Activated T-cell treated with anti-CD3 and anti-CD28 coated beads for 48 hours (primary cell): ENCODE measurements at places on chromosomes 16 and 17.
A peak's percentile ranks its signal among the peaks of the same experiment; 100 is the strongest.

- DNase-seq, result no peak
Observed at GRCh38 chr16:81578076-81578475, 133.5 kb downstream of the CMIP start.

DNA sequence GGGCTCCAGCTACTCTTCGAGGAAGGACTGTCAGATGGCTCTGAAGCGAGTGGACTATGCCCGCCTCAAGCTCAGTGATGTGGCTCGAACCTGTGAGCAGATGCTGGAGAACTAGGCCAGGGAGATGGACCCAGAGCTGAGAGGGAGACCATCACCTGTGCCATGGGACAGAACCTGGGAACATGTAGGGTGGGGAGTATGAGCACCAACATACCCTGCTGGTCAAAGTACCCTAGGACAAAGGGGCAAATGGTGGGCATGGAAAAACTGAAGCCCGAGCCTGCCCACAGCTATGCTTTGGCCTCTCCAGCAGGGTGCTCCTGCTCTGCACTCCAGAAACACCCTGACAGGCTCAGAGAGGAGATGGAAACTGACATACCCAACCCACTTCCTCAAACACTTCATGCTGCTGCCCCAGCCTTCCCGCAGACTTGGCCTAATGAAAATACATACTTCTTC is 1.9 kb downstream of the MED11 start:
- no peak for DNase-seq

GRCh38 chr16:6835941-6836340 is 496.7 kb upstream of the RBFOX1 start:
- DNase-seq, result no peak

DNA sequence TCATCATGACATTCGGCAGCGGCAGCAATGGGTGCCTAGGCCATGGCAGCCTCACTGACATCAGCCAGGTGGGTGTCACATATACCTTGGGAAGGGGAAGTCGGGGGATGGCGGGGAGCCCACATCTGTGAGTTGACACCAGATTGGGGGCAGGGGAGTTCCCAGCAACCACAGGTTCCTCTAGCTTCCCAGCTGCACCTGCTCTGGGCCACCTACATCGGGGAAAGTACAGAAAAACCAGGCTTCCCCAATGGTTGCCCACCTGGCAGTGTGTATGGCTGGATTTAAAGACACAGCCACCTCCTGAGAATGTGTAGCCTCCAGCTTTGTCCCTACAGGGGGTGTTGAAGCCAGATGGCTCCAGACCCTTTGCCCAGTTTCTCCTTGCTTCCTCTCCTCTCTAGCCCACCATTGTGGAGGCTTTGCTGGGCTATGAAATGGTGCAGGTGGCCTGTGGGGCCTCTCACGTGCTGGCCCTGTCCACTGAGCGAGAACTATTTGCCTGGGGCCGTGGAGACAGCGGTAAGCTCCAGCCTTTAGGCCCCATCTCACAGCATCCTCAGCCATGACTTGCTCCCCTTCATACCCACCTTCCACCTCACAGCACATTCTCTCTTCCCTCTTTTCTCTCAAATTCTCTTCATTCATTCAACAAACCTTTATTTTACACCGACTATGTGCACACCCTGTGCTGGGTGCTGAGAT is 5.0 kb upstream of the TRAF4 start:
- no peak for DNase-seq

DNA sequence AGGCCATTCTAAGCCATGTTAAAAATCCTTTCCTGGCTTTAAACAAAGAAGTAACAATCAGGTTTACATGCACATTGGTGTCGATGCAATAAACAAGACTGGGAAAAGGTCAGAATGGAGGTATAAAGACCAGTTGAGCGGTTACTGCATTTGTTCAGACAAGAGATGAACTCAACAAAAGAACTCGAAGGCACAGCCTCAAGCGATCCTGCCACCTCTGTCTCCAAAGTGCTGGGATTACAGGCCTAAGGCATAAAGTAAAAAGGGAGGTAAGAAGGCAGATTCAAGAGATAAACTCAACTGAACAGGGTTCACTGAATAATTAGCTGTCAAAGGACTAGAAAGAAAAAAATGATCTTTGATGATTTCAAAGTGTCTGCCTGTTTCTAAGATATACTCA is 39.4 kb downstream of the USP32 start:
- DNase-seq, result no peak

GRCh38 chr17:13851889-13852288 is 217.4 kb upstream of the COX10 start:
- no peak for DNase-seq

DNA sequence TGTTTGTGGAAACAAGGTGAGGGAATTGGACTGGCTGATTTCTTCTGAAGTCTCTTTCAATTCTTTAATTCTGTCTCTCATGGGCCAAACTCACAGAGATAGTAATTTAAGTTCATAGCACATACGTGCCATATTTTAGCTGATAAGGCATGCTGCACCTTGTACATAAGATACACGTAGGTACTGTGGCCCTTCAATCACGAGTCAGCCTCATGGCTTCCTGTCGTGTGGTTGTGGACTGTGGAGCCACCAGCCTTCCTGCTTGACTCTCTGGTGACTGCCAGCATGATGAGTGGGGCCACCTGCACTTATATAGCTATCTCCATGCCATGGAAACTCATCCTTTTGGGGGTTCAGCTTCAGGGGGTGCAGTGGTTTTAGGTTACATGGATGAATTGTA is 25.1 kb downstream of the KSR1 start:
- no peak for DNase-seq

- no peak for DNase-seq
Observed at GRCh38 chr16:69691980-69692911, 34.1 kb downstream of the NQO1 start.

DNA sequence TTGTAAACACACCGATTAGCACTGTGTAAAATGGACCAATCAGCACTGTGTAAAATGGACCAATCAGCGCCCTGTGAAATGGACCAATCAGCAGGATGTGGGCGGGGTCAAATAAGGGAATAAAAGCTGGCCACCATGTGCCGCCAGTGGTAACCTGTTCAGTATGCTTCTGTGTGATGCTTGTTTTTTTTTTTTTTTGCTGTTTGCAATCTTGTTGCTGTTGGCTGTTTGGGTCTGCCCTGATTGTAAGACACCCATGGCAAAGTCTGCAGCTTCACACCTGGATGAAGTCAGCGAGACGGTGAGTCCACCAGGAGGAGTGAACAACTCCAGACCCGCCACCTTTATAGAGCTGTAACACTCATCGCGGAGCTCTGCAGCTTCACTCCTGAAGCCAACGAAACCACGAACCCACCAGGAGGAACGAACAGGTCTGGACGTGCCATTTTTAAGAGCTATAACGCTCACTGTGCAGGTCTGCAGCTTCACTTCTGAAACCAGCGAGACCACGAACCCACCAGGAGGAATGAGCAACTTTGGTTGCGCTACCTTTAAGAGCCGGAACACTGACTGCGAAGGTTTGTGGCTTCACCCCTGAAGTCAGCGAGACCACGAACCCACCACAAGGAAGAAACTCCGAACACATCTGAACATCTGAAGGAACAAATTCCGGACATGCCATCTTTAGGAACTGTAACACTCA is 85.0 kb upstream of the MED9 start:
- peak; percentile 37 for DNase-seq

GRCh38 chr17:39132192-39132610 is 19.2 kb downstream of the PLXDC1 start:
- no peak for DNase-seq

DNA sequence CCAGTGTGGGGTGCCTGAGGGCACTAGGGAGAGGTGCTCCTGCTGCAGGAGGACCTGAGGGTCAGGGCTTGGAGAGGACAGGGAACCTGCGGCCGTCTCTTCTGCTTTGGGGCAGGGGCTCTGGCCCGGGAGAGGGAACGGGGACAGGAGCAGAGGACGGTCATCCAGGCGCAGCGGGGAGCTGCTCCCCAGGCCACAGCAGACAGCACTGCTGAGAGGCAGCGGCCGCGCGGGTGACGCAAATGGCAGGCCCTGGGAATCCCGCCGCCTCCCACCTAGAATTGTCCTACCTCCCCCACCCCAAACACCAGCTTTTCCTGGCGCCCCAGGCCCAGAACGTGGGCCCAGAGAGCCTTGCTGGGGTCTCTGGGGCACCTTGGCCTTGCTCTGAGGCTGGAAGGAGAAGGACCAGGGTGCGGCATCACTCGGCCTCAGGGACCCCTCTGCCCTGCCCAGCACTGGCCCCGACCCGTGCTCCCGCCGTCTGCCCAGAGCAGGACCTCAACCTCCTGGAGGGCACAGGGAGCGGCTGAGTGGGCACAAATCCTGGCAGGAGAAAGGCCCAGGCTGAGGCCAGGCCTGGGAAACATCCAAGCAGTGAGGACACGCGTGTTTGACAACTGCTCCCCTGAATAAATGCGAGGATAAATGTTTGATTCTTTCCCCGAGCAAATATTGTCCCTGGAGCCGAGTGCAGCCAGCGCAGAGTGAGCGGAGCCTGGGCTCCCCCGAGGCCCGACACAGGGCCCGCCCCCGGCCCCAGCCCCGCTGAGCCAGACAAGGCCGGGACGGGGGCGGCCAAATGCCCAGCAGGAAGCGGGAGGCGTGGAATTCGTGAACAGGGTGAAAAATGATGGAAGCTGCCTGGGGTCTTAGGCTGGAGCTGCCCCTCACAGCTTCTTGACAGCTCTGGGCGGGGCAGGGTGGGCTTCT is 8.5 kb downstream of the SSTR5 start:
- DNase-seq, result no peak

GRCh38 chr16:51439271-51439670 is 288.2 kb upstream of the SALL1 start:
- DNase-seq, result no peak

DNA sequence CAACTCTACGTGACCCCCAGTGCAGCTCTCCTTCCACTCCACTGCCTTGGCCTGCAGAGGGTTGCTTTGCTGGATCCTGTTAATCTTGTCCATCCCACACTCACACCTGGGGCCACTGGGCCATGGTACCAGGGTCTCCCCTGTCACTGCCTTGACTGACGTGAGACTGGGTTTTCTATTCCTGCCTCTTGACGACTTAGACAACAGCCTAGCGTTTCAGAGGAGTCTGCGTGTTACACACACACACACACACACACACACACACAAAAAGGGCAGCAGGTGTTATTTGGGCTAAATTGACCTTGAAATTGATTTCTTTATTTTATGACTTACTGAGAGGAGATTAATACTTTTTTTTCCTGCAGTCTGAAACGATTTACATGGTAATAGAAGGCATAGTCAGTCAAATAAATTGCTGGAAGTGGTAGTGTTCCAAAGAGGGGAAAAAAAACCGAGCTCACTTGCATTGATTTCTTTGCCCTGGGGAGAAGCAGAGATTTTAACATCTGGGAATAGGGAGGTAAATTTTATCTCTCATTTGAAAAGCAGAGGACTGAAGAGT is 492.3 kb upstream of the EEF2KMT start:
- DNase-seq, result no peak

DNA sequence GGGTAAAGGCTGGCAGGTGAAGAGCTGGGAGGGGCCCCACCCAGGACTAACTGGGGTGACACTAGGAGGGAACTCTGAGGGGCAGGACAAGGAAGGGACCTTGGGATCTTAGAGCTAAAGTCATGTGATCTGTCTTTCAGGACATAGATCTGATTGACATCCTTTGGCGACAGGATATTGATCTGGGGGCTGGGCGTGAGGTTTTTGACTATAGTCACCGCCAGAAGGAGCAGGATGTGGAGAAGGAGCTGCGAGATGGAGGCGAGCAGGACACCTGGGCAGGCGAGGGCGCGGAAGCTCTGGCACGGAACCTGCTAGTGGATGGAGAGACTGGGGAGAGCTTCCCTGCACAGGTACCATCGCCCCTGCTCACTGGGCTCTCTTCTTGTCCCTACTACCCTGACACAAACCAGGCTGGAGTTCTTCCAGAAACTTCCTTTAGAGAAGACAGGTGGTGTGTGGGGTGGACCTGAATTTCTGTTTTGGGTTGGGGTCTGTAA is 8.1 kb downstream of the NFE2L1 start:
- DNase-seq, result no peak

- no peak for DNase-seq
Observed at GRCh38 chr16:49855822-49856671, at the start of gene ZNF423. TSS of gene ZNF423 (minus strand) at chr16:49856112. CDS start at chr16:49855774, 338 bp downstream.

DNA sequence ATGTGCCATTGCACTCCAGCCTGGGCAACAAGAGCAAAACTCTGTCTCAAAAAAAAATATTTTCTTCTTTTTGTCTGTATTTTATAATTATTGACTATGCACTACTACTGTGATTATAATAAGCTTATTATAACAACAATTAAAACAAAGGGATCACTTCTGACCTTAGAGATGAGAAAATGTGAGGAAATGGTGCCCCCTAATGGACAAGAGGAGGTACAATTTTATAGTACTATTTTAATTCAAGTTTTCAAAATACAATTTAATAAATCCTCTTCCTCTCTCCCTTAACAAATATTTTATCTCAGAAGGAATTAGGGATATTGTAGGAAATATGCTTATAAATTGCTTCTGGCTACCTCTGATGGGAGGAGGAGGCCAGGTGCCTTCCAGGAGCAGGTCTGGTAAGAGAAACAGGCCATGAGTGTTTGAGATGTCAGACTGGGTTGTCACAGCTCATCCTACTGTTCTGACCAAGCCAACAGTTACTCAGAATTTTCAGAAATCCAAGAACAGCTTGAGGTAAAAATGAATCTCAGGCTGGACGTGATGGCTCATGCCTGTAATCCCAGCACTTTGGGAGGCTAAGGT is 14.0 kb downstream of the VPS53 start:
- DNase-seq, result no peak

- DNase-seq, result no peak
Observed at GRCh38 chr17:4189280-4189679, 46.3 kb downstream of the CYB5D2 start.

GRCh38 chr17:39996800-39997199 is 16.2 kb downstream of the PSMD3 start:
- DNase-seq, result no peak

DNA sequence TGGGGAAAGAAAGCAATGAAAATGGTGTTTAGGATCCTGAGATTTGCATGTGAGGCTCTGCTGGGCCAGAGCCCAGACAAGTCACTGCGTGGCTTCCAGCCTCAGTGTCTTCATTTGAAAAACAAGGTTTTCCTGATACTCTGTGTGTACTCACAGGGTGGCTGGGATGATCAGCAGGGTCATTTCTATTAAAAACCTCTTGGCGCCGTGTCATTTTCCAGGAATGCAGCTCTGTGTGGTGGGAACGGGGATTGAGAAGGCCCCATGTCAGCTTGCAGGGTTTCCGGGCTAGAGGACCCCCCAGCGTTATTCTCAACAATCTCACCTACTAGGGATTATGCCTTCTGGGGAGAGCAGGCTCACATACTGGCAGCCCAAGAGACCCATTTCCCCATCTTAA is 73.5 kb downstream of the FOXL1 start:
- no peak for DNase-seq

GRCh38 chr17:65229621-65229995 is 92.4 kb downstream of the RGS9 start:
- DNase-seq, result no peak
